Fibroblast of skin of left quadriceps (primary cell): ENCODE measurements at places on chromosomes 13 and 19.

DNA sequence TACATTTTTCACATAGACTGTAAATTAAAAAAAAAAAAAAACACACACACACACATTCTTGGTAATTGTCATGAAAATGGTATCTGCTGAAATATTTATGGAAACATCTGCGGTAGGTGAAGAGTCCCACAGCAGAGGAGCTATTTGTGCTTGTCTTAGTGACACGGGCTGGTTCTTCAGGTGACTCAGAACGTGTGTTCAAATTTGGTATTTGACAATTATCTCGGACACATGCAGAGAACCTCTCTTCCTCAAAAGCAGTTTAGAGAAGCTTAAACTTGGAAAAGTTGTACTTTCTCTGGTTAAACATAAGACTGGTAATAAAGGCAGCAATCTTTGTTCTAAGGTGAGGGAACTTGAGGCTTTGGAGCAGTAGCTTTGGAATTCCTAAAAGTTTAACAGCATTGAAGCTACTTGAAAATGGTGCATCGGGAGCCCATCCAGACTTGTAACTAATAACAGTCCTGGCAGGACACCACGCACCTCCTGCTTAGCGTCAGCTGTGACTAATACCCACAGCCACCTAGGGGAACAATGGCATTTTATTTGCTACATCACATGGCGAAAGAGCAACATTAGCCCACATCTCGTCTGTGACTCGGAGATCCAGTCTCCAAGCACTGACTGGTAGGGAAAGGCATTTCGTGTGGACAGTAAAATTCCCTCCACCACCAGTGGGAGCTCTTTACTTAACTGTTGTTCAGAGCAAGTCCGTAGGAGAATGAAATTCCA lies 1505.1 kb upstream of the SLC10A2 start:
- peak; percentile 67 for DNase-seq

GRCh38 chr13:99617474-99618255 lies 116.4 kb downstream of the TM9SF2 start:
- DNase-seq = peak; percentile 16

DNA sequence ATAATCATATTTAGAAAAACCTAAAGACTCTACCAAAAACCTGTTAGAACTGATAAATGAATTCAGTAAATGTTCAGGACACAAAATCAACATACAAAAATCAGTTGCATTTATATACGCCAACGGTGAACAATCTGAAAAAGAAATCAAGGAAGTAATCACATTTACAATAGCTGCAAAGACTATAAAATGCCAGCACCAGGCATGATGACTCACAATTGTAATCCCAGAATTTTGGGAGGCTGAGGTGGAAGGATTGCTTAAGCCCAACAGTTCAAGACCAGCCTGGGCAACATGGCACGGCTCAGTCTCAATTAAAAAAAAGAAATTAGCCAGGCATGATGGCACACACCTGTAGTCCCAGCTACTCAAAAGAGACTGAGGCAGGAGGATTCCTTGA lies 7.0 kb downstream of the ZNF562 start:
- DNase-seq = no peak

DNA sequence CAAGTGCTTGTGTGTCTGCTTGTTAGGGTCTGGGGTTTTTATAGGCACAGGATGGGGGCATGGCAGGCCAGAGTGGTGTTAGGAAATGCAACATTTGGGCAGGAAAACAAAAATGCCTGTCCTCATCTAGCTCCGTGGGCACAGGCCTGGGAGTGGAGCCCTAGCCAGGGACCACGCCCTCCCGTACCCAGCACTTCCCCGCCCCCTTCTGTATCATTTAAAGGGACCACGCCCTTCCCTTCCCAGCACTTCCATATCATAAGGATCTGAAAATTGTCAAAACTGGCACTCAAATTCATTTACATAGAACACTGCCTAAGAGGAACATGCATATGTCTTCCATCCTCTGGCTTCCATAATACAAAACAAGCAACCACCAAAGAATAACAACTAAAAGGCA lies 185.8 kb downstream of the B3GLCT start:
- no peak for DNase-seq

DNA sequence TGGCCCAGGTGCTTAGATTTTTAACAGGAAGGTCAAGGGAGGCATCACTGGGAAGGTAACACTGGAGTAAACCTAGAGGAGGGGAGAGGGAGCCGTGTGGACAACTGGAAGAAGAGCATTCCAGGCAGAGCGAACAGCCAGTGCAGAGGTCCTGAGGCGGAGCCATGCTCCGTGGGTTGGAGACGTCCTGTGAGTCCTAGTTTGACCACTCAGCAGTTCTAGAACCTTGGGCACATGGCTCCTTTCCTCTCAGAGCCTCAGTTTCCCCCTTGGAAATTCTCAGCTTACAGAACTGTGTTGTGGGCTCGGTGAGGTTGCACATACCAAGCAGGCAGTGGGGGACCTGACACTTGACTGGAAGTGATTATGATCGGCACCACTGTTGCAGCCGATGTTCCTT lies 130.9 kb downstream of the DPF1 start:
- DNase-seq = no peak

DNA sequence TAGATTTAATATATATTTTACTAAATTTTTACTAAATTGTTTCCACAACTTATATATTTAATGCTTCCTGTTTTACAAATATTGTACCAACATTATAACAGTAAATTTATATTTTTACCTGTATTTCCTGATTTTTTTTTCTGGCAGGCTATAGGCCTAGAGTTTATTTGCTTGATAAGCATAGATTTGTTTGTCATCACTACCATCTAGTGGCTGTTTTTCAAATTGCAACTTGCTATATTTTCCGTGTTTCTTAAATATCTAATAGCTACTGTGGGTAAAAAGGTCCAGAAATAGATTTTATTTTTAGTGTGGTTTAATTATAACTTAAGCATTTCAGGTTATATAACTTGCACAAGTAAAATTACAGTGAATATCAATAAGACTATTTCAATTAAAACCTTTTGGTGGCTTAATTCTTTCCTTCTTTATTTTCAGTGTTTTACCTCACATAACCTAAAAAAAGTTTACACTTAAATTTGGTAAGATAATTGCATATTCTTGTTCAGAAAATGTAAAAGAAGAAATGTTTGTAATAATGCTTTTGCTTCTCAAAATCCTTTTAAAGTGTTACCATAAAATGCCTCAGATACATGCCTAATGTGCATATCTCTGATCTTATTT lies 60.6 kb downstream of the NDFIP2 start:
- DNase-seq = peak; percentile 44

DNA sequence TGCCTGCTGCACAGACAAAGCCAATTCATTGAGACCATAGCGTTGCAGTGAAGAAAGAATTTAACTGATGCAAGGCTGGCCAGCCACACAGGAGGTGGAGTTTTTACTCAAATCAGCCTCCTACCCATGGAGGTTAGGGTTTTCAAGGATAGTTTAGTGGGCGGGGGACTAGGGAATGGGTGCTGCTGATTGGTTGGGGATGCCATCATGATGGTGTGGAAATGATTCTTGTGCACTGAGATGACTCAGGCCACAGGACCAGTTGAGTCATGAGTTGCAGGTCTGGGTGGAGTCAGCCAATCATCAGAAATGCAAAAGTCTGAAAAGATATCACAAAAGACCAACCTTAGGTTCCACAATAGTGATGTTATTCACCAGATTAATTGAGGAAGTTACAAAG lies 359.6 kb downstream of the FOXO1 start:
- no peak for DNase-seq

- DNase-seq = no peak
These were observed 20.9 kb upstream of the SIGLEC11 start for GRCh38 chr19:49981603-49982593.

DNA sequence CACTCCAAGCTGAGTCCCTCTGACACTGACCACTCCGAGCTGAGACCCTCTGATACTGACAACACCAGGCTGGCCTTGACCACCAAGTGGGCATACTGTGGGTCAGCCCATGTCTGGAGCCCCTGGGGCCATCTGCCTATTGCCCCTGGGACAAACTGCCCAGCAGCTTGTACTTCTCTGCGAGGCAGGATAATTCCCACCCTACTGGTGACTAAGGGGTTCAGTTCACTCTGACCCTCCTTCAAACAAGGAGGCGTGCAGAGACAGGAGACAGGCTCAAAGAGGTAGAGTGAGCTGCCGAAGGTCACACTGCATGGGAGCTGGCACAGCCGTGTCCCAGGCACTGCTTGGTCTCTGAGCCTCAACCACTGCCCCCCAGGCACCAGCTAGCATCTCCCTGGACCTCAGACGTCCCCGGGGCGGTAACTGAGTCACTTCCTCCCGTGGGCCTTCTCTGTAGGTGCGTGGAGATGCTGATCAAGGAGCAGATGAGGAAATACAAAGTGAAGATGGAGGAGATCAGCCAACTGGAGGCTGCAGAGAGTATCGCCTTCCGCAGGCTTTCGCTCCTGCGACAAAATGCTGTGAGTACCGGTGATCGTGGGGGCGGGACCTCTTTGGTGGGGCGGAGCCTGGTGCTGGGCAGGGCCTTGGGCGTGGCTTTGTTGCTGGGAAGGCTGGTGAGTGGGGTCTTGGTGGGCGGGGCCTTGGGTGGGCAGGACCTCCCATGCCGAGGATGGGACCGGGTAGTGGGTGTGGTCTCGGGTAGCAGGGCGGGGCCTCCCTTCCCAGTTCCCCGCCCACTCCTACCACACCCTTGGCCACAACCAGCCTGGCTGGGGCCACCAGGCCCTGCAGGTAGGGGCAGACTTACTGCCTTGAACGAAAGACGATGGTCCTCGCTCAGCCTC lies 5.8 kb upstream of the USE1 start:
- DNase-seq = no peak
